ENCODE measurements at places on chromosomes 3 and 15. TPM values are rescaled to one million over a fixed set of nuclear protein-coding genes. Genes with fewer than 3 reads are reported as not detected.

GRCh38 chr3:31534065-31534425, 1.3 kb downstream of the STT3B start:
- peak overlapping the region; percentile 96 for H3K27ac ChIP-seq
- peaks cover 28% of the 10 kb centered on the region for H3K36me3 ChIP-seq
- peaks cover 37% of the 10 kb centered on the region for H3K4me1 ChIP-seq
- no peaks in the 10 kb centered on the region for H3K27me3 ChIP-seq

DNA sequence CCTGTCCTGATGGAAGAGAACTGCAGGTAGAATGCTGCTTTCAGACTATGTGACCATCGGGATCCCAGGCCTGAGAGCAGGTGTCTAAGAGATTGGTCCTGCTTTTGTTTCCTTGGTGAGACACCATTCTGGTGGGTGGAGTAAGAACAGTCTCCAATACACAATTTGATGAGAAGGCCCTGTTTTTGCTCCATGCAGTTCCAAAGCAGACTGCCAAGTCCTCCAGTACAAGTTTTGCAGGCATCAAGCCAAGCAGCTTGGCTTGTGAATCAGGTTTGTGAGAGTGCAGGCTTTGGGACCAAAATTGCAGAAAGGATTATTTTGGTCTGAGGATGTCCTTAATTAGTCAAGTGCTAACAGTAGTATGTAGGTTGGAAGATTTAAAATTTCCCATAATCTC, 381.6 kb downstream of the FOXP1 start:
- peaks cover 13% of the 10 kb centered on the region for H3K4me1 ChIP-seq
- peaks cover 4% of the 10 kb centered on the region for H3K36me3 ChIP-seq
- no peak overlapping the region for H3K27ac ChIP-seq
- peaks cover 2% of the 10 kb centered on the region for H3K27me3 ChIP-seq
- DNase-seq, result no peak

DNA sequence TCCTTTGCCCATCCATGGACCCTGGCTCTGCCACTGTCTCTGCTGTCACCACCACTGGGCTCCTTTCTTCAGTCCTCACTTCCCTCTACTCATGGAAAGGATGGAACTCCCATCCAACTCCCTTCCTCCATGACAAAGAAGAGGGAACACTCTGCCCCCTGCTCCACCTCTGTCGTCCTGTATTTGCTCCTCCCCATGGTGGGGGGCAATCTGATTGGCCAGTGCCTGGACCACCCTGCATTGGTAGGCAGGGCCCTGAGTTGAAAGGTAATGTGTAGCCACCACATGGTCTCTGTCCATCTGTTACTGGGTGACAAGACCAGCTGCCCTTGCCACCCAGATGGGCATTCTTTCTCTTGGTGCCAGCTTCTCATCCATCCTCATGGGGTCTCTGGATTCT, 20.7 kb upstream of the HEG1 start:
- H3K36me3 ChIP-seq, result no peaks in the 10 kb centered on the region
- peaks cover 12% of the 10 kb centered on the region for H3K4me1 ChIP-seq
- no peak overlapping the region for H3K4me3 ChIP-seq
- no peak overlapping the region for H3K27ac ChIP-seq
- DNase-seq, result no peak
- peaks cover 22% of the 10 kb centered on the region for H3K27me3 ChIP-seq

DNA sequence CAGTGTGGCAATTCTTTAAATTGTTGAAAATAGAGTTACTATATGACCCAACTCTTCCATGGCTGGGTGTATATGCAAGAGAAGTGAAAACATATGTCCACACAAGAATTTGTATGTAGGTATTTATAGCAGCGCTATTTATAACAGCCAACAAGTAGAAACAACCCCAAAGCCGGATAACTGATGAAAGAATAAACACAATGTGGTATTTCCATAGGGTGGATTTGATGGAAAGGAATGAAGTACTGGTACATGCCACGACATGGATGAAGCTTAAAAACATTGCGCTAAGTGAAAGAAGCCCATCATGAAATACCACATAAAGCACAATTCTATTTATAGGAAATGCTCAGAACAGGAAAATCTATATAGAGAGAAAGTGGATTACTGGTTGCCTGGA, 554.5 kb downstream of the AGBL1 start:
- H3K4me1 ChIP-seq, result no peaks in the 10 kb centered on the region
- H3K36me3 ChIP-seq, result no peaks in the 10 kb centered on the region
- H3K27me3 ChIP-seq, result no peaks in the 10 kb centered on the region
- no peak overlapping the region for H3K4me3 ChIP-seq
- no peak for DNase-seq
- H3K27ac ChIP-seq, result no peak overlapping the region

DNA sequence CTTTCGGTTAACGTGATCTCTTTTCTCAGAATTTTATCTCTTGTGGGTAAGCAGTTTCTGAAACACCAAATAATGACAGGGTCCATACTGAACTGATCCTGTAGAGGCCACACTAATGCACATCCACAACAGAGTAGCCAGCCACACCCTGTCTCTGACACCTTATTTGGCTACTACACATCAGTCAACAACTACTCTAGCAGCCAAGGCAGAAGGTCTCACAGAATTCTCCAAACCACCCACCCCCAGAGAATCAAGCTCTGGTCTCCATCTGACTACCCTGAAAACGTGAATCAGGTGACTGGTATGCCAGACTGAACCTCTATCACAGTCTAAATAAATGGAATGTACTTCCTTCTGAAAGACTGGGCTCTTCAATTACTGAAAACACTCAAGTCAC, 38.0 kb downstream of the EDC3 start:
- H3K4me3 ChIP-seq, result no peak overlapping the region
- no peak for DNase-seq

The GRAMD2A gene
- 0.21 TPM for total RNA-seq

The SAXO2 gene
- total RNA-seq, result 1.8 TPM

The LYZL4 gene
- not detected for total RNA-seq

The UNC13C gene
- total RNA-seq, result not detected
